NCI-H446 (cell line): ENCODE measurements at places on chromosomes 4 and X.

- no peak for DNase-seq
Measured at GRCh38 chr4:6755088-6755753, 27.3 kb upstream of the KIAA0232 start.

DNA sequence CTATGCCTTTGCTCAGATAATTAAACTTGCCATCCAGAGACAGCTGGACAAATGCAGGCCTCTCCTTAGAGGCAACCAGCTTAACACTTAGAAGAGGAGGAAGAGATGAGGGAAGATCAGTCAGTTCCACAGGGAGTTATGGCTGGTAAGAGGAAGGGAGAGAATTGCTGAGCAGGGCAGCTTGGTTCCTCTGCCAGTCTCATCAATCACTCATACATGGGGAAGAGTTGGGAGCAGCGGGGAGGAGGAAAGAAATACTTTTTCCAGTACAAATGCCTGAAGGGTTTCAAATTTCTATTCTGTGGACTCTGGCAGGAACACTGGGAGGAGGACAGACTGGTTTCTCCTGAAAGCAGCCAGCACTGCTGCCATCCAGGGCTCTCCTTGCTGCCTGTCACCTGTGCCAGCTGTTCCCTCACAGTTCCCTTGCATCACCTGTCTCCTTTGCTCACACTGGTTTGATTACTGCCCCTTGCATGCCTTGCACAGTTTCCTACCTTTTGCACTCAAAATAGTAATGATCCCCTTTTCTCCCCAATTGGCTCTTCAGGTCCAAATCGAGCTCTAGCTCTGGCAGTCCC is 59.5 kb downstream of the PGRMC2 start:
- peak; percentile 73 for DNase-seq

GRCh38 chr4:181105487-181105886 is 1137.7 kb upstream of the TENM3 start:
- DNase-seq = no peak

- DNase-seq = no peak
Measured at GRCh38 chr4:103365285-103365684, 167.1 kb upstream of the CENPE start.

DNA sequence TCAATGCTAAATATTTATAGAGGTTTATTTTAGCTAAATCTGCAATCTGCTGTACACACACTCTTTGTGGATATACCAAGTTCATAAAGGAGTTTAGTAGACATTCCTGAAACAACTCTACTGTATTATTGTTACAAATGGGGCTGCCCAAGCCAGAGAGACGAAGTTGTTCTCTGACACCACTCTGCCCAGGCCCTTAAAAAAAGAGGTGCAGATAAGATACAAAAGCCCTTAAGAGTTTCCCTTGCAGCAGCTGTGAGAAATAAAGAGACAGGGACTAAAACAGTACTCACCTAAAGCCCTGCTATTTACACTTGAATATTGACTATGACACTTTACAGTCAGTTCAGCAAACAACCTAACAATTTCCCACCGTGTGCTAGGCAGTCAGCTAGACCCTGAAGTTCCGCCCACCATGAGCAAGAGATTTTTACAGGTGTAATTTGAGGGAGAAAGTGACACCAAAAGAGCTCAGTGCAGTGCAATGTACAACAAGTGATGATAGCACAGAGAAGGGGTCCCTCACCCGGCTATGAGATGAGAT is 191.7 kb downstream of the PRDM5 start:
- DNase-seq = no peak

DNA sequence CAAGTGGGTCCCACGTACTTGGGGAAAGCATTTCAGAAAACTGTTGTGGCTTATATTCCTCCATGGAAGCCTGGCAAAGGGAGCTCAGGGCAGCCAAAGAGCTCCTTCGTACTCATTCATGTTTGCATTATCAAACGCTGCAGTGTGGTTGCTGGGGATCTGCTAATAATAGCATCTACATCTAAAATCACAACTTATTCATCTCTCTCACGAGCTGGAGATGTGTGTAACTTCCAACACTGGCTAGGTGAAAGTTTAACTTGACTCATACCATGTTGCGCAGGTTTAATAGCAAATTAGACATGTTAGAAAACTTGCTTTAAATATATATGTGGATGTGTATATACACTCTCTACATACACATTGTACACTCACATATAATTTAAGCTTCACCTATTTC is 415.1 kb downstream of the AFF2 start:
- DNase-seq = no peak

DNA sequence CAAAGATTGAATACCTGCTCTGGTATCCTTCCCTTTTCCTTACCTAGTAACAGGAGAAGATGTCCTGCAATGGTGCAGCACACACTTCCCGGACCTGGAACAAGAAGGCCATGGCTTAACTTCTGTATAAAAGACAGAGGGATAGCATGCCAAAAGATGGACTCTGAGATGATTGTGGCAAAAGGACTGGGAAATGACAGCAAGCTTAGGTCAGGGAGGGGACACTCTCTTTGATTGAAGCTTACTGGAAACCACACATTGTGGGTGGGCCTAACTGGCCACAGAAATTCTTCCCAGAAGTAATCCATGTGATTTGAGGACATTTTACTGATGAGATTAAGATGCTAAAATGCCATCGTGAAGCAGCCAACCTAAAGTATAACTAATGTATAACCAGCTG is 71.0 kb upstream of the OTUD4 start:
- no peak for DNase-seq
